ENCODE measurements at places on chromosomes 16 and 17. TPM values are rescaled to one million over a fixed set of nuclear protein-coding genes. Genes with fewer than 3 reads are reported as not detected.

DNA sequence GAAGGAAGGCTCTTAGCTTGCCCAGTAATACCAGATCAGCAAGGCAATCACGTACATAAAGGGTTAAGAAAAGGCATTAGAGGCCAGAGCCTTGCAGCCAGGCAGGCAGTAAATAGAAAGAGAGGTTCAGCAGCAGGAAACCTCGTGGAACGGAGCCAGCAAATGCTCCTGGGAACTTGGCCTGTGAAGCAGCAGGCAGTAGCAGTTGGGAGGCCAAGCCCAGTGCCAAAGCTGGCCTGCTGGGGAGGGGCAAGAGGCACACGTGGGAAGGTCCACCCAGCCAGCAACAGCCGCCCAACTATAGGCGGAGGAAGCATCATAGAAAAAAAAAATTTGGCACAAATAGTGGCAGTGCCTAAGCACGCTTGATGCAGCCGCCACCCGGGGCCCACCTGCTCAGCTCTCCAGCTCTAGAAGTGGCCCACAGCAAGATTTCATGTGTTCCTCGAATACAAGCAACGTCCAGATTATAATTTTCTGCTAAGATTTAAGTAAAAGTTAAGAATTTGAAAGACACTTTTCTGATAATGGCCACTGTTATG lies 2339.5 kb downstream of the TP53TG3F start:
- H3K4me1 ChIP-seq: no peaks in the 10 kb centered on the region
- DNase-seq: no peak
- no peaks in the 10 kb centered on the region for H3K36me3 ChIP-seq
- H3K27ac ChIP-seq: no peak overlapping the region

MT4 gene
- polyA plus RNA-seq: not detected

DNA sequence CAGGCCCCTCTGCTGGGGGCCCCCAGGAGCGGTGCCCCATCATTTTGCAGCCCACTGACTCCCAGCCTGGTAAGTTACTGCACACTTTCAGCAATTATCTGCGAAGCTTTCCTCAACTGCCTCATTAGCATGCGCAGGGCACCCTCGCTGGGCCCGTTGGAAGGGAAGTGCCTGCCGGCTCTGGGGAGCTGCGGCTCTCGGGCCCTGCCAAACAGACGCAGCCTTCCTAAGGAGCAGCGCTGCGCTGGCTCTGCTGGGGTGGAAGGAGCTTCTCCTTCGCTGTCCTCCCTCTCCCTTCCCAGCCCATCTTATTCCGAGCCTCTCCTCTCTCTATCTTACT lies 71.0 kb downstream of the RBBP6 start:
- no peaks in the 10 kb centered on the region for H3K27me3 ChIP-seq
- H3K27ac ChIP-seq: peak overlapping the region; percentile 31
- H3K4me3 ChIP-seq: peak overlapping the region; percentile 0

ZDHHC1 gene
- polyA plus RNA-seq: 6.6 TPM

NXN gene
- 1.4 TPM for polyA plus RNA-seq

- no peak for DNase-seq
- no peaks in the 10 kb centered on the region for H3K36me3 ChIP-seq
- H3K27me3 ChIP-seq: no peaks in the 10 kb centered on the region
- H3K27ac ChIP-seq: no peak overlapping the region
- no peaks in the 10 kb centered on the region for H3K4me1 ChIP-seq
- no peak overlapping the region for H3K4me3 ChIP-seq
Observed at GRCh38 chr17:1143573-1143972, 36.2 kb downstream of the ABR start.

GRCh38 chr16:30615358-30616091 lies 5.3 kb upstream of the ZNF689 start:
- H3K4me1 ChIP-seq: peaks cover 4% of the 10 kb centered on the region
- H3K36me3 ChIP-seq: no peaks in the 10 kb centered on the region
- no peak overlapping the region for H3K27ac ChIP-seq
- no peaks in the 10 kb centered on the region for H3K27me3 ChIP-seq

- H3K27me3 ChIP-seq: no peaks in the 10 kb centered on the region
- H3K4me1 ChIP-seq: no peaks in the 10 kb centered on the region
- H3K36me3 ChIP-seq: peaks cover 49% of the 10 kb centered on the region
- no peak for DNase-seq
- H3K4me3 ChIP-seq: no peak overlapping the region
Observed at GRCh38 chr16:13948086-13948485, 28.1 kb downstream of the ERCC4 start.

TEDC2 gene
- polyA plus RNA-seq: 2.3 TPM

DNA sequence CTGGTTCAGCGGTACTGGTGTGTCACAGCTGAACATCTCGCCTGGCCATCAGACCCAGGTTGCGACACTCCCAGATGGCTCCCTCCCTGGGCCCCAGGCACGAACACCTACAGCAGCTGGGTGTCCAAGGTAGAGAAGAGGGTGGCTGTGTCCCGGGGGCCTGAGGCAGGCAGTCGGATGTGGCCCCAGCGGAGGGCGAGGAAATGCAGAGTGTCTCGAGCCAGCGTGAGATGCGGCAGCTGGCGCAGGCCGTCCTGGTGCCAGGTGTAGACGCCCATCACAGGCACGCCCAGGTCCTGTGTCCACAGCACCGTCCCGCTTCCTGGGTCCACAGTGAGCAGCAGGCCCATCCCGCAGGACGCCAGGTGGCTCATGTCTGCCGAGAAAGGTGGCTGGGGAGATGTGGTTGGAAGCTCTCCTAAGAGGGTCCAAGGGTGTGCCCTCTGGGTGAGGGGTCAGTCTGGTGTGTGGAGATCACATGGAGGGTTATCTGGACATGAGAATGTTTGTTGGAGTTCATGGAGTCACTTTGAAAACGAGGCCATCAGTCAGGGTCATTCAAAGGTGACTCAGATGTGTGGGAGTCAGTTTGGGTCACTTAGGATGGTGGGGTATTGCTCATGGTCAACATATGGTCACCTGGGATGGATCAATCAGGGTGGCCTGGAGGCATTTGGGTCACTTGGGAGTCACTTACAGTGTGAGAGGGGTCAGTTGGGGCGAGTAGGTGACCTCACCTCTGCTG lies 8.1 kb downstream of the ERN2 start:
- H3K27me3 ChIP-seq: no peaks in the 10 kb centered on the region
- DNase-seq: no peak
- H3K27ac ChIP-seq: no peak overlapping the region
- H3K4me3 ChIP-seq: no peak overlapping the region

- no peak for DNase-seq
- no peaks in the 10 kb centered on the region for H3K36me3 ChIP-seq
- H3K4me1 ChIP-seq: peaks cover 41% of the 10 kb centered on the region
- H3K27ac ChIP-seq: no peak overlapping the region
- H3K27me3 ChIP-seq: no peaks in the 10 kb centered on the region
Observed at GRCh38 chr16:530111-530817, 2.8 kb downstream of the CAPN15 start.

DNA sequence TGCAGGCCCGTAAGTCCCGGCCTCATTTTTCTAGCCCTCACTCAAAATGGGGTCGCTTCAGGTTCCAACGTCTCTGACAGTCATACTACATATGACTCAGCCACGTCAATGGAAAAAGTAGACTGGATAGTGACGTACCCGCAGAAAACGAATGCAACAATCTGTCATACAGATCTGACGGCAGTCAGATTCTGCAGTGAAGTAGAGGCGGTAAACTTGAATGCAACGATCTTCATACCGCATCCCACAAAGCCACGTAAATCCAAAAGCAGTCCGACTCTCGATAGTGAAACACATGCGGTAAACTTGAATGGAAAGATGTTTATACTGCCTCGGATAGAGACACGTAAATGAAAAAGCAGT lies 38.4 kb upstream of the ARL4D start:
- no peaks in the 10 kb centered on the region for H3K4me1 ChIP-seq
- peak overlapping the region; percentile 91 for H3K27ac ChIP-seq
- no peaks in the 10 kb centered on the region for H3K36me3 ChIP-seq
- DNase-seq: peak; percentile 88

- H3K36me3 ChIP-seq: no peaks in the 10 kb centered on the region
- no peak for DNase-seq
- no peak overlapping the region for H3K4me3 ChIP-seq
- peaks cover 20% of the 10 kb centered on the region for H3K4me1 ChIP-seq
Observed at GRCh38 chr17:35051183-35051578, 12.3 kb downstream of the RFFL start.

GRCh38 chr16:3190949-3191353 lies 2.9 kb downstream of the OR1F1 start:
- H3K4me1 ChIP-seq: peaks cover 17% of the 10 kb centered on the region
- no peak overlapping the region for H3K27ac ChIP-seq
- DNase-seq: no peak
- H3K36me3 ChIP-seq: no peaks in the 10 kb centered on the region

- DNase-seq: no peak
- H3K4me3 ChIP-seq: no peak overlapping the region
- H3K27me3 ChIP-seq: no peaks in the 10 kb centered on the region
- no peaks in the 10 kb centered on the region for H3K36me3 ChIP-seq
- H3K4me1 ChIP-seq: peaks cover 26% of the 10 kb centered on the region
Observed at GRCh38 chr17:1789936-1790335, 28.1 kb downstream of the SERPINF1 start.

GRCh38 chr17:67082107-67082506 lies 37.8 kb downstream of the CACNG1 start:
- H3K4me3 ChIP-seq: no peak overlapping the region
- H3K27ac ChIP-seq: no peak overlapping the region
- no peaks in the 10 kb centered on the region for H3K36me3 ChIP-seq
- H3K27me3 ChIP-seq: no peaks in the 10 kb centered on the region
- no peak for DNase-seq

SLC12A3 gene
- not detected for polyA plus RNA-seq

DNA sequence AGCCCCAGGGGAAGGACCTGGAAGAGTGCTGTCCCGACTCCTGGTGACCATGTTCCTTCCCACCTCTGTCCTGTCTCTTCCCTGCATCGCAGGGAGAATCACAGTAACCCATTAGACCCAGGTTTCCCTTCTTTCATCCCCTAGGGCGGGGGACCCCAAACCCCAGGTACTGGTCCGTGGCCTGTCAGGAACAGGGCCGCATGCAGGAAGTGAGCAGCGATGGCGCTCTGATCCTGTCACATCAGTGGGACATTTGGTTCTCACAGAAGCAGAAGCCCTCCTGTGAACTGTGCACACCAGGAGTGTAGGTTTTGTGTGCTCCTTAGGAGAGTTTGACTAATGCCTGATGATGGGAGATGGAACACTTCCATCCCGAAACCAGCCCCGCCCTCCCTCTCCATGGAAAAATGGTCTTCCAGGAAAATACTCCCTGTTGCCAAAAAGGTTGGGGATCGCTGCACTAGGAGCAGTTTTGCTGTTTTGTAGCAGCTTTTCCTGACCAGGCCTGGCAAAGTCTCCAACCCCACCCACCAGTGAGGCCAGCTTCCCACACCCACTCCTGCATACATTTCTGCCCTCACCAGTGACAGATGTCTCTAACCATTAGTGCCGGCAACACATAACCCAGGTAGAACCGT lies 10.5 kb downstream of the MNT start:
- H3K36me3 ChIP-seq: peaks cover 8% of the 10 kb centered on the region
- H3K4me3 ChIP-seq: no peak overlapping the region
- DNase-seq: no peak
- no peaks in the 10 kb centered on the region for H3K27me3 ChIP-seq
- no peaks in the 10 kb centered on the region for H3K4me1 ChIP-seq
- peak overlapping the region; percentile 97 for H3K27ac ChIP-seq

KRT23 gene
- 3.7 TPM for polyA plus RNA-seq

C17orf78 gene
- polyA plus RNA-seq: not detected

DNA sequence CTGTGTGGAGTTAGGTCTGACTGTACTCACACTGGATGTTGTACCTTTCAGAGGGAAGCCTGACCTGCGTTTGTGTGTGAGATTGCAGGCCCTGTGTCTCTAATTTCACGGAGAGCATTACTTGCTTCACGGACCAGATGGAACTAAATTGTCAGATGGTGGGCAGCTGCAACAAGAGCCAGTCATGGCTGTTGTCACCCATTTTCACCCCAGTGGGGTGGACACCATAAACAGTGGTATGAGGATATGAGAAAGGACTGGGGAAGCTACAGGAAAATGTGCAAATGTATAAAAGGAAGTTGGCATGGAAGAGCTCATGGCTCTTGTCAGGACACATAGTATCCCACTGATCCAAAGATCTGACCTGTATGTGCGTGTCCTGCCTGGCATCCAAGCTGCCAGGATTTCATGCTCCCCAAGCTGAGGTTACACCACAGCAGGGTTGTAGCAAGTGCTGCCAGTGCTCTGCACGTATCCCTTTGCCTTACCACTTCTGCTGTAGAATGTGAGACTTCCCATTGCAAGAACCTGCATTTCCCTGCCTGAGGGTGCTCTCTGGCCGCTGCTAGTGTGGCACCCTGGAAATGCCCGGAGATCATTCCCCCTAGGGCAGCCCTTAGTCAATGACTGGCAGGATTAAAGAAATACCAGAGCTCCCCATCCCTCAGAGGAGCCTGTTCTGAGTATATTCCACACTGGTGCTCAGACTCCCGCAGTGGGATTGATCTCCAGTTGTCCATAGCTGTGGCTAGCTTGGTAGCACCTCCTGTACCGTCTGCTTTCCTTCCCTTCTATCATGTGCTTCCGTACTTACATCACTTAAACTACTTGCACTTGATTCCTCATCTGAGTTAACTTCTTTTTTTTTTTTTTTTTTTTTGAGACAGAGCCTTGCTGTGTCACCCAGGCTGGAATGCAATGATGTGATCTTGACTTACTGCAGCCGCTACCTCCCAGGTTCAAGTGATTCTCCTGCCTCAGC lies 70.4 kb upstream of the TANC2 start:
- no peak for DNase-seq
- H3K4me1 ChIP-seq: peaks cover 10% of the 10 kb centered on the region
- no peaks in the 10 kb centered on the region for H3K27me3 ChIP-seq
- H3K36me3 ChIP-seq: no peaks in the 10 kb centered on the region
- peak overlapping the region; percentile 16 for H3K27ac ChIP-seq
- H3K4me3 ChIP-seq: no peak overlapping the region

FOXF1 gene
- 8.5 TPM for polyA plus RNA-seq
